ENCODE measurements at places on chromosomes 7 and 10.

- DNase-seq: no peak
These were observed 71.5 kb upstream of the LRRC17 start for GRCh38 chr7:102841290-102841689.

DNA sequence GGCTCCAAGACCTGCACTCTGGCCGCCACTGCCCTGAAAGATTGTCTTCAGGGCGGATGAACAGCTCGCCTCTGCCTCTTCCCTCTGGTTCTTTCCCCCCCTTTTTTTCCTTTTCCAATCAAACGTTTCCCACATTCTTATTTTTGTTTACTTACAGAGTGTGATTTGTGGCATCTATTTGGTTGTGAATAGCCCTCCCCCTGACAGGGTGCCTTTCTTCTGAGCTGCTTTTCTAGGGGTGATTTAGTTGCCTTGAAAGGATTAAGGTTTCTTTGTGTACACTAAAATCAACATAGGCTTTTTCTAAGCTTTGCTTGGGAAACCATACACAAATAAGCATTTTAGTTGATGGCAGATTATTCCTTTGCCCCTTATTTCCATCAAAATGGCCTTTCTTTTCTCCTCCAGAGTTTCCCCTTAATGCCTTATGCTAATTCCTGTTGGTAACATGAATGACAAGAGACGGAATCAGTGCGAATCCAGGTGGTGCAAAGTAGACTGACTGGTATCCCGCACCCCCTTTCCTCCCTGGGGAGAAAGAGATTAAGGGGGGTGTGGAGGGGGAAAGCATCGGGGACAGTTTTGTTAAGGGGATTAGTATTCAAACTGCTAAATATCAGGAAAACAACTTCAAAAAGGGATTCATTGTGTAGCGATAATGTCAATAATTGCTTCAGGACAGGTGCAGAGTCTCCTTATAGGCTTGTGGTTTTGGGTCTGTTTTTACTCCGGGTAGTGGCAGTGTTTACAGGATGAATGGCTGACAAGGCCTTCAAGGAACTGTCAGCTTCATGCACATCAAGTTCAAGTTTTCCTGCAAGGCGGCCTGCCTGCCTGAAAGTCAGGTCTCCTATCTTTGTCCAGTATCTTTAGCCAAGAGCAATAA, 431.6 kb upstream of the GALNT17 start:
- DNase-seq: no peak

- DNase-seq: no peak
These were observed 57.3 kb downstream of the MAPK8 start for GRCh38 chr10:48363617-48364355.

DNA sequence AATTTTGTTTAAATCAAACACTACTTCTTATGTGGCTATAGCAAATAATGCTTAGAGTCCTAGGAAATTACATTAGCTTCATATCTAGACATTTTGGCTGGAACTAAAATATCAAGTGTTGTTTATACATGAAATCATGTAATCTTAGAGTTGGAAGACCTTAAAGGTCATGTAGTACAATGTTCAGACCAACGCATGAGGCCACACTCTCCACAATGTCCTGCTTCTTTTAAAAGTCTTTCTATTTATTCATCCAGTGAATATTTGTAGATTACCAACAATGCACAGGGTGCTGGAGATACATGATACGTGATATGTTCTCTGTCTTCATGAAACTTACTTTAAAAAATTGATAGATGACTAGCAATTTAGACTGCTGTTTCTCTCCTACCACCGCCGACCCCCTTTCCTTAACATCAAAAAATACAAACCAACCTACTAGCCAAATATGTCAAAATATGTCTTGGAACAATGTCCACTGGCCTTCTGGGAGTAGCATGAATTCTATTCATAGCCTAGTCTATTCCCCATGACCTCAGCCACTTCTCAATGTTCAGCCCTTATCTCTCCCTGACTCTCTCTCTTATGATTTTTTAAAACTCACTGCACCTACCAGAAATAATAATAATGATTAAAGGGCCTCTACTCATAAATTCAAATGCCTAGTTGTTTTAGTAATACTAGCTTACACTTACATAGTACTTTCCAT, 59.5 kb upstream of the CAV2 start:
- no peak for DNase-seq

DNA sequence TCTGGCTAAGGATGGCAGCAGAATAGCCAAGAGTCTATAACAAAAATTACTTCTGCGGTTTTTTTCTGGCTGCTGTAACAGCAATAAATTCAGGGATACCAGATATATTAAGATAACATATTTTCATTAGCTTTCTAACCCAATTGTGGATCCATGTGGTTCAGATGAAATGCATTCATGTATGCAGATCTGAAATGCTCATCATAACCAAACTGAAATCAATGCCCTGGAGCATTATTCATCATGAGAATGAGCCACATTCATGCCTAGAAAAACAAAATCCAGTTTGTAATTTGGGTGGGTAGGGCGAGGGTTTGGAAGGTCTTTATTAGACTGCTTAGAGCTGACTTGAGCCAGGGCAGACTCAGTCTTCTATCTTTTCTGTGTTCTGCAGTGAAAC, 69.8 kb upstream of the SEMA3A start:
- DNase-seq: no peak

- DNase-seq: no peak
These were observed 32.3 kb upstream of the FIS1 start for GRCh38 chr7:101277155-101277554.

DNA sequence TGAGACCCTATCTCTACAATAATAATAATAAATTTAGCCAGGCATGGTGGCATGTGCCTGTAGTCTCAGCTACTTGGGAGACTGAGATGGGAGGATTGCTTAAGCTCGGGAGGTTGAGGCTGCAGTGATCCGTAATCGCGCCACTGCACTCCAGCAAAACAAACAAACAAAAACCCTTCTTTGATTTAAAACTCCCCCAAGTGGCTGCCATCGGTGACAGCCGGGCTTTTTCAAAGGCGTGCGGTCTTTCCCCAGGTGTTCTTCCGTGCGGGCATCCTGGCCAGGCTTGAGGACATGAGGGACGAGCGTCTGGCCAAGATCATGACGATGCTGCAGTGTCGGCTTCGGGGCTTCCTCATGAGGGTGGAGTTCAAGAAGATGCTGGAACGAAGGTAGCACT, 1.9 kb upstream of the MYH16 start:
- no peak for DNase-seq
